Left renal cortex interstitium (tissue), 4 donors: ENCODE measurements at places on chromosomes 1 and 21.

- DNase-seq = no peak
Measured at GRCh38 chr1:18413541-18414305, 67.0 kb upstream of the KLHDC7A start.

- no peak for DNase-seq
Measured at GRCh38 chr1:172935062-172935592, 115.6 kb downstream of the TNFSF18 start.

DNA sequence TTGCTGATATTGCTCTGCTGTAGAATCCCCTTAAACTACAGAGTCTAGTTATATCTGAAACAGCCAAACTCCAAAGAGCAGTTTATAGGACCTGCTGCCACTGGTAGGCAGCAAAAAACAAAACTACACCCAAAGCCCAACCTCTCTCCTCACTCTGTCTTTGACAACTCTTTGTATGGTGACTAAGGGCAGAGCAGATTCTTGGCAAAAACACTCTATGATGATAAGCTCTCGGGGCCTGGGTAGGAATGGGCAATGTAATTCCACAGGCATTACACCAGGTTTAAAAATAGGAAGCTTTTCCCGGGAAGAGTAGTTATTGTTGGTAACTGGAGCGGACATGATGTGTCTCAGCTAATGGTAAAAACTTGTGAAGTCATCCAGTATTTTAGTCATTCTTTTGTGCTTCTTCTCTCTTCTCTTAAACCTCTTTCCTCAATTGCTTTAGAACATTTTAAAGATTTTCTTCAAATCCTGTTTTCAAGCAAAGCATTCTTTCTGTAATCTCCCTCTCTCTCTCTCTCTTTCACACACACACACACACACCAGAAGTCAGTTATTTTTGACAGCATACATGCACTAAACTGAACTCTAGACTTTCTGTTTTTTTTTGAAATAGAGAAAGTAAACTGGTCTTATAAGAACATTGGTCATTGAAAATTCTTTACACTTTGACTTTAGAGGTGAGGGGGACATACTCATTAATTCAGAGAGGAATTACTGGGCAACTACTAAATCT, 193.5 kb downstream of the PAPPA2 start:
- DNase-seq = no peak

DNA sequence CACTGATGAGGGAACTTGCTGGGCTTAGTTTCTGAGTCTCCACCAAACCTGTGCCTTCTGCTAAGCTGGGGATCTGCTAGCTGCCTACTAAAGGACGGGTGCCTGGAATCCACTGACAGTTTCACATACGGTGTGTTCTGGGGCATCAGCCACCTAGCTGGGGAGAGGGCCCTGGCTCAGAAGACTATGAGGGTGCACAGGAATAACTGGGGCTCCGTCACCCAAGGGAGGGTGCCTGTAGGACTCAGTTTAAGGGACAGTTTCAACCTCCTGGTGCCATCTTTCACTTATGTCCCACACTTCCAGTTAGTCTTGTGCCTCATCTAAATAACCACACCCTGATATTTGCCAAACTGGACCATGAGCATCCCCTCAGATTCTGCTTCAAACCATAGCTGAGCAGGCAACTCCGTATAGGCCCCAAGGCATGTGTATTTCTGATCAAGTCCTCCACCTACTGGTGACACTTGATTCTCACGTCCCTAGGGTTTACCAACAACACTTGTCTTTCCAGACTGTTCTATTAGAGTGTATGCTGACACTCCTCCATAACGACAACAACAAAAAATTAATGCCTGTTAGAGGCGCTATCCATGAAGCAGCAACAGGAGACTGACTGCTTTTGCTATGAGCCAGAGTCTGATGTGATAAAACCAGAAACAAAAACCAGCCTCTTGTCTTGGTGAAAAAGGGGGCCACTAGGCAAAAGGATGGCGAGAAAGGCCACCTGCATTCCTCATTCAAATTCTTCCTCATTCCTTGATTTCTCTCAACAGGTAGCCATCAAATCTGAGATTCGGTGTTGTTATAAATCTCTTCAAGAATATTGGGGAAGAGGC, 55.0 kb upstream of the PAXBP1 start:
- no peak for DNase-seq
